ENCODE measurements at places on chromosomes 1 and 21.
A peak's percentile ranks its signal among the peaks of the same experiment; 100 is the strongest.

DNA sequence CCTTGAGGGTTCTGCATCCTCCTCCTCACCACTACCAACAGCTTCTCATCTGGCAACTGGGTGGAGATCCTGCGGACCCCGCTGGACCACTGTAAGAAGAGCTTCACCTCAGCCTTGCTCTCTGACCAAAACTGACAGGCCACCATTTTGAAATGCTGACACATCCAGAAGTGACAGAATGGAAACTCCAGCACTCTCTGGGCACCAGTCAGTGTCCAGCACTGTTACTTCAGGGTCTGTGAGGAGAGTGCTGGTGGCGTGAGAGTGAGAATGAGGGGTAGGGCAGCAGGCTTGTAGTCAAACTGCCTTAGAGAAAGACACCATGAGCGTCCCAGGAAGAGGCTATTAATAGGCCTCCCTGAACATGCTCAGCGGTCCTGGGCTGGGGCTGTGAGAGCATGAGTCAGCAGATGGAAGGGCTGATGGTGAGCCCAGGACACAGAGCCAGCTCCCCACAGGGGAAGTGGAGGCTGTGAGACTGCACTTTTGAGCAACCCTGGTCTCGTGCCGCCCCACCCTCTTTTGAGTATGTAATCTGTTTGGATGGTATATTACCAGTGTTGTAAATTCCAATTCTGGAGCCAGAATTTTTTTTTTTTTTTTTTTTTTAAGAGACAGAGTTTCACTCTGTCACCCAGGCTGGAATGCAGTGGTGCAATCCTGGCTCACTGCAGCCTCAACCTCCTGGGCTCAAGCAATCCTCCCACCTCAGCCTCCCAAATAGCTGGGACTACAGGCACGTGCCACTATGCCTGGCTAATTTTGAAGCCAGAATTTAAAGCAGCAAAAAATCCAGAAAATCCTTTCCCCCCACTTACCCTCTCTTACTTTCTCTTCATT lies 34.4 kb upstream of the SLC30A1 start:
- no peak for DNase-seq

DNA sequence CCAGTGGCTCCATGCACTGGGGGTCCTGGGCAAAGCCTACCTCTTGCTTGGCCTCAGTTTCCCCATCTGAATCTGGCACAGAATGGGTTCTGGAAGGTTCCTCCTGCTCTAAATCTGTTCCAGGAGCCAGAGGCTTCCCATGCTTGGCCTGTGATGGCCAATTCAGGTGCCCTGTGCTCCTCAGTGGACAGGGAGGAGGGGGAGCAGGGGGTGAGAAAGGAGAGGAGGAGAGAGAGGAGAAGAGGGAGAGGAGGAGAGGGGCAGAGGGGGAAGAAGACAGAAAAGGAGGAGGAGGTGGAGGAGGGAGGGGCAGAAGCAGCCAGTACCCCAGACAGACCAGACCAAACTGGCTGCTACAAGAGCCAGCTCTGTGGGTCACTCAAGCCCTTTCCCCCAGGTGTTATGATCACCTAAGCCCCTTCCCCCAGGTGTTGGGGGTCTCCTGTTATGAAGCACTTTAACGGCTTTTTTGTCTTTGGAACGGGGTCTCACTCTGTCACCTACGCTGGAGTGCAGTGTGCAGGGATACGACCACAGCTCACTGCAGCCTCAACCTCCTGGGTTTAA lies 43.7 kb downstream of the TRIM11 start:
- DNase-seq, result no peak

DNA sequence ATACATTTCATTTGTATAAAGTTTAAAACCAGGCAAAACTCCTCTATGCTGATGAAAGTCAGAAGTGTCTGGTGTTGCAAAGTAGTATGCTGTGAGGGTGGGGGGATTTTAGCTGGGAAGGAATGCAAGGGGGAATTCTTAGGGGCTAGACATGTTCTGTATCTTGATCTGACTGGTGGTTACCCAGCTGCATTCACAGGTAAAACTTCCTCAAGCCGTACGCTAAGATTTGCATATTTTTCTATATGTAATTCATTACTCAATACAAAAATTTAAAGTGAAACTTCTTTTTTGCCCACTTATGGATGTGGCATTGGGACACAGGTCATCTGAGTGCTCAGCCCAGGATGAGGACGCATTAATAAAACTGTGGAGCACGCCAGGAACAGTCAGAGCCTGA lies 323.3 kb downstream of the PAPPA2 start:
- no peak for DNase-seq

GRCh38 chr1:206912445-206913095 lies 9.2 kb downstream of the FCMR start:
- peak; percentile 43 for DNase-seq

GRCh38 chr1:208077232-208078075 lies 166.5 kb upstream of the CD34 start:
- no peak for DNase-seq

DNA sequence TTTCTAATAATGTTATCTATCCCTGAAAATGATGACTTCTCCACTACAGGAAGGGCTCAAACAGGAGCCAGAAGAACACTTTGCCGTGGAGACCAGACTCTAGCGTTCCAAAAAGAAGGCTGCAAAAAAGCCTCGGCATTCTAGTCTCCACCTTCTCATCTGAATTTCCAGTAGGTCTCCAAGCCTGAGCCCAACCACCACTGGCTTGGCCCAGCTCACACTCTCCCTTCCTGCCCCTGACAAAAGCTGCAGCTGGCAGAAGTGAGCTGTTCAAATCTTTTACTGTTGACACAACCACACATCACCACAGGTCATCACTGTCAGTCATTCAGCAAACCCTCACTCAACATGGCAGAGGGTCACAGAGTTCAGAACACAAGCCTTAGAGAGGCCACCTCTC lies 69.3 kb downstream of the CAMK2N1 start:
- DNase-seq, result no peak

GRCh38 chr1:184036517-184036949 lies 995 bp downstream of the COLGALT2 start:
- no peak for DNase-seq

GRCh38 chr21:14243874-14244273 lies 27.9 kb downstream of the RBM11 start:
- no peak for DNase-seq

- no peak for DNase-seq
These were observed 2.4 kb downstream of the HSPB7 start for GRCh38 chr1:16015491-16015890.

DNA sequence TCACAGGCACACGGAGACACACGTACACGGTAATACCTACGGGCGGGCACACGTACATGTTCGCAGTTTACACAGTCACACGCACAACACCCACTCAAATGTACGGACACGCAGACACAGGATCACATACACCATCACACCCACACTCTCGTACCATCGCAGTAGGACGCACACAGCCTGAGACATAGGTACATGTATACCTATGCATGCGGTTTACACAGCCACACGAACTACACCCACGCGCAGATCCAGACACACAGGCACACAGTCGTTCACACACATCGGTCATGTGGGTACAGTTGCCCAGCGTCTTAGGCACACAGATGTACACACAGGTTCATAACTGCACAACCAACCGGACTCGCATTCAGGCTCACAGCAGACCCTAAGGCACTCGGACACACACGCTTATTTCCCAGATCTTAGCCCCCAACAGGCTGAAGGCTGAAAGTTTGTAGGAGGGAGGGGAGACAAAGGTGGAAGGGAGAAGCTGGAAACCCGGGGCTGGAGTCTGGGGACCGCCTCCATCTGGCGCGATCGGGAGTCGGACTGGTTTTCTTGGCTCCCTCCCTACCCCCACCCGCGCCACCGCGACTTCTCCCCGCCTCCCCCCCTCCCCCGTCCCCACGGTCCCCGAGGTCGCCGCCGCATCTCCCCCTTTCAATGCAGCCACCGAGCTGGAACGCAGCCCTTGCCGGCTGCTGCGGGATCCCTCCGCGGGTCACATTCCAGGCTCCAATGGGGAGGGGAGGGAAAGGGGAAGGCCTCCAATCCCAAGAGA lies 51.9 kb upstream of the SYNC start:
- no peak for DNase-seq

GRCh38 chr1:159868766-159869165 lies 6.3 kb upstream of the VSIG8 start:
- no peak for DNase-seq

DNA sequence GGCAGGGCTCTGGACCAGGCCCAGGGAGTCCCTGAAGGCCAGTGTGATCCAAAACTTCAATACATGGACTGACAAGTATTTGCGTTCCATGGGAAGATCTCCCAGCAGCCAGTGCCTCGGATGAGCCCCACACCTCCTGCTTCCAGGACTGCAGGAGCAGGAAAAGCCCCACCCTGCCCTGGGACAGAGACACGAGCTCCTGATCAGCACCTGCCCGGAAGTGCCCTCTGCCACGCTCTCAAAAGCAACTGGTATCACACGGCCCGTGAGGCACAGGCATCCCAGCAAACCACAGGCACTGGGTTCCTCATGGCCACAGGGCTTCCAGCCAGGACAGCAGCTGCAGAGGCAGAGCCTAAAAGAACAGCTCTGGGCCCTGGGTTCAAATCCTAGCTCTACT lies 48.6 kb downstream of the ACOT7 start:
- no peak for DNase-seq

- no peak for DNase-seq
These were observed 33.1 kb downstream of the NDC1 start for GRCh38 chr1:53804791-53805505.

DNA sequence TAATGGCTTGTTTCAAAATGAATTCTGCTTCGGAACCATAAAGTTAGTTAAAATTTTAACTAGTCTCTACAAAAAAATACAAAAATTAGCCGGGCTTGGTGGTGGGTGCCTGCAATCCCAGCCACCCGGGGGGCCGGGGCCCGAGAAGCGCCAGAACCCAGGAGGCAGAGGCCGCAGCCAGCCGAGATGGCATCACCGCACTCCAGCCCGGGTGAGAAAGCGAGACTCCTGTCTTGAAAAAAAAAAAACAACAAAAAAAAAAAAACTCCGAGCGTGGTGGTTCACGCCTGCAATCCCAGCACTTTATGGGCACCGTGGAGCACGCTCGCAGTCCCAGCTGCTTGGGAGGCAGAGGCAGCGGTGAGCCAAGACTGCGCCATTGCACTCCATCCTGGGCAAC lies 781.4 kb downstream of the BRINP3 start:
- DNase-seq, result no peak

DNA sequence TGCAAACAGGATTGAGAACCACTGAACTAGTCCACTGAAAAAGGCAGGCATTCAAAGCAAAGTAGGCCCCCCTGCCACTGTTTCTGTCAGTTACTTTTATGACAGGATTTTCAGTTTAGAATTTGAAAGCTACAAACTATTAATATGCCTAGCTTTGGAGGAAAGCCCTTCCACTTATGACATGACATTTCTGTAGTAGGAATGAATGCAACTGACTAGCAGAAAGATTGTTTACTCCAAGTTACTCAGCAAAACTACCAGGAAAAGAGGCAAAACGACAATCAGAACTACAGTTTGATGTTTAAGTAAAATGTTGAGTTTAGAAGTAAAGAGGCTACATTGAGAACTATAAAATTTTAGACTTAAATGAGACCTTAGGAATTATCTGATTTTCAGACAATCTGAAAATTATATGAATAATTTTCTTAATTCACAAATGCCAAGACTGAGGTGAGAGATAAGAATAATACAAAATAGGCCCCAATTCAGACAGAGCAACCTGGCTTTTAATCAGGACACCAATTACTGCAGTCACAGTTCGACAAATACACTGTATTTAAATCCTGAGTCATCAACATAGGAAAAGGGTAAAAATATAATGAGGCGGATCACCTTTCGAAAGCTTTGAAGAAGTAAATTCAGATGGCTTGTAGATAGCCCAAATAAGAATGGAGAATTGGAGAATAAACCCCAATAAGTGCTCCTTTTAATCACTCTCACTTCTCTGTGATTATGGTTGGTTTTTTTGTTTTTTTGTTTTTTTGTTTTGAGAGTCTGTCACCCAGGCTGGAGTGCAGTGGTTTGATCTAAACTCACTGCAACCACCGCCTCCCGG lies 2.2 kb downstream of the PRKAB2 start:
- DNase-seq, result no peak

- DNase-seq, result no peak
These were observed 2.2 kb upstream of the FRRS1 start for GRCh38 chr1:99768524-99769245.

GRCh38 chr21:15870819-15871218 lies 141.0 kb downstream of the USP25 start:
- no peak for DNase-seq

GRCh38 chr1:93659822-93660503 lies 21.7 kb downstream of the BCAR3 start:
- DNase-seq, result no peak

DNA sequence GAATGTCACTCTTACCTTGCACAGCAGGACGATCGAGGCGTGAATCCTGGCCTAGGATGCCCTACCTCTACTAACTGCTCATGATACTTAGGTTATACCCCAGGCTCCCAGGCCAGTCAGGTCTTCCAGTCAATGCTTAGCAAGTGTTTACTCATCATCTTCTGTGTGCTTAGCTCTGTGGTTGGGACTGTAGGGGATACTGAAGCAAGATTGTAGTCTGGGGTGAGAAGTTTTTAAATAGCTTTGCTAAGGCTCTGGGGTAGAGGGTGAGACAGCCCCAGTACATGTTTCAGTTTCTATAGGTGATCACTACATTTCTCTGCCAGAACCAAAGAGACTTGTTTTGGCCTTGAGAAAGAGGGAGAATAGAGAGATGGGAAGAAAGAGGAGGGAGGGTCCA lies 250.8 kb upstream of the KIAA0040 start:
- DNase-seq, result no peak

DNA sequence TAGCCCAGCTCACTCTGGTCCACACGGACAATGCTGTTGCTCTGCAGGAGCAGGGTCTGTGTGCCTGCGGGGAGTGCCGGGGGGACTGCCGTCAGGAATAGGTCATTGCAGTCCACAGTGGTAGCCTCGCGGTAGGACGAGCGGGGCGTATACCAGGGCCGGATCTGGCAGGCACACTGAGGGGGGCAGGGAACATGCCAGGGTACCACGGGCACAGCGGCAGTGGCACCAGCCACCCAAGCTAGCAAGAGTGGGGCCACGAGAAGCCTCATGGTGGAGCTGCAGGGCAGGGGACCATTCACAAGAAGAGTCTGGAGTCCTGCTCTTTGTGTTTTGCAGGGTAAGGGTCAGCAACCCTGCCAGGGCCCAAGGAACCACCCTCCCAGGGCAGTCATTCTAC lies 65.8 kb downstream of the LRRN2 start:
- no peak for DNase-seq

DNA sequence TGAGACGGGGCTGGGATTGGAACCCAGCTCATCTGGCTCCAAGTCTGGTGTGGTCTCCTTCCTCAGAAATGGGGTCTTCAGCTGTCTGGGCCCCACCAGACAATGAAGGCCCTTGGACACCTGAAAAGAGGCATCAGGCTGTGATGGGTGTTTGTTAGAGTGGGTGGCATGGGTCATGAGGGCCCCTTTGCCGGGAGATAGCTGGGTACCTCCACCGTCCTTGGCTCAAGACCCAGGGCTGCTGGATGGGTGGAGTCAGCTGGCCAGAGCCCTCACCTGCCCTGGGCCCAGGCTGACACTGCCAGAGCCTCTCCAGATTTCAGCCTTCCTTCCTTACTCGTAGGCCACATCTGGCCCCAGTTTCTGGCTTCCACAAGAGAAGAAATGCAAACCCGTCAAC lies 13.4 kb upstream of the TTC22 start:
- DNase-seq, result no peak

All from stimulated activated CD8-positive, alpha-beta memory T cell treated with anti-CD3 and anti-CD28 coated beads, Interleukin-2, amount 100 ng/mL, for 48 hours (primary cell).